ENCODE measurements at places on chromosomes 2 and 18. TPM values are rescaled to one million over a fixed set of nuclear protein-coding genes. Genes with fewer than 3 reads are reported as not detected.

The UGT1A3 gene
- not detected for total RNA-seq

The DUSP2 gene
- 3.3 TPM for total RNA-seq

- no peak for DNase-seq
These were observed 204 bp downstream of the FAM110C start for GRCh38 chr2:46131-46470.

The EVA1A gene
- 70.9 TPM for total RNA-seq

The TMEFF2 gene
- under 0.01 TPM for total RNA-seq

The ANKRD62 gene
- total RNA-seq = not detected

DNA sequence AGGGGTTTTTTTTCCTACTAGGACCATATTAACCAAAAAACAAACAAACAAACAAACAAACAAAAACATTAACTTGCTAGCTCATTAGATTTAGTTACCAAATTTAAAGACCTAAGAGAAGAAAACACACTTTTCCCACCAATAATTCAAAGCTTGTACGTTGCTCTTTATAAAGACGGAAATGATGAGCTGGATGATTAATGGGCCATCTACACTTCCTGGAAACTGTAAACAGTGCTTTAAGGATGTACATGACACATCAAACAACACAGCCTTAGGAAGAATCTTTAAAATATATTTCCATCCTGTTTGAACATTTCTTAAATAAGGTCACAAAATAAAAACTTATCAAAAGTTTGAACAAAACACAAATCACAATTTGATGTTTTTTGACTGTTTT lies 982 bp downstream of the BMP10 start:
- no peak for DNase-seq

DNA sequence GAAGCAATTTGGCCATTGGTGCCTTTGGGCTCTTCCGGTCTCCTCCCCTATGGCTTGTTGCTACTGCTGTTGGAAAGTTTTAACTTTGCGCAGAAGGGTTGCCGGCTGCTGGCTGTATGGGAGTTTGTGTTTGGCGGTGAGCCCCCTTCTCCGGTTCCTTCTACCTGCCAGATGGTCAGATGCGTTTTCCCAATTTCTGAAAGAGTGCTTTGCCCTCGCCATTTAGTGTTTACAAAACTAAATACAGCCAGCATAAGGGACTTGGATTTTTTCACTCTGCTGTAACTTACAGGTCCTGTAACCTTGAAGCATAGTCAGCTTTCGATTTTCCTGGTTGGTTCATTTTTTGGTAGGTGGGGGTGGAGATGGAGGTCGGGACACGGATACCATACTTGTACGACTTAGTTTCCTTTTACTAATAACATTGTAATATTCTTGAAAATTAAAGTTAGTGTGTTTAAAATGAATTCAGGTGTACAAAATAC lies 604 bp downstream of the COQ10B start:
- DNase-seq = peak; percentile 90

The FAM117B gene
- total RNA-seq = 3.2 TPM

DNA sequence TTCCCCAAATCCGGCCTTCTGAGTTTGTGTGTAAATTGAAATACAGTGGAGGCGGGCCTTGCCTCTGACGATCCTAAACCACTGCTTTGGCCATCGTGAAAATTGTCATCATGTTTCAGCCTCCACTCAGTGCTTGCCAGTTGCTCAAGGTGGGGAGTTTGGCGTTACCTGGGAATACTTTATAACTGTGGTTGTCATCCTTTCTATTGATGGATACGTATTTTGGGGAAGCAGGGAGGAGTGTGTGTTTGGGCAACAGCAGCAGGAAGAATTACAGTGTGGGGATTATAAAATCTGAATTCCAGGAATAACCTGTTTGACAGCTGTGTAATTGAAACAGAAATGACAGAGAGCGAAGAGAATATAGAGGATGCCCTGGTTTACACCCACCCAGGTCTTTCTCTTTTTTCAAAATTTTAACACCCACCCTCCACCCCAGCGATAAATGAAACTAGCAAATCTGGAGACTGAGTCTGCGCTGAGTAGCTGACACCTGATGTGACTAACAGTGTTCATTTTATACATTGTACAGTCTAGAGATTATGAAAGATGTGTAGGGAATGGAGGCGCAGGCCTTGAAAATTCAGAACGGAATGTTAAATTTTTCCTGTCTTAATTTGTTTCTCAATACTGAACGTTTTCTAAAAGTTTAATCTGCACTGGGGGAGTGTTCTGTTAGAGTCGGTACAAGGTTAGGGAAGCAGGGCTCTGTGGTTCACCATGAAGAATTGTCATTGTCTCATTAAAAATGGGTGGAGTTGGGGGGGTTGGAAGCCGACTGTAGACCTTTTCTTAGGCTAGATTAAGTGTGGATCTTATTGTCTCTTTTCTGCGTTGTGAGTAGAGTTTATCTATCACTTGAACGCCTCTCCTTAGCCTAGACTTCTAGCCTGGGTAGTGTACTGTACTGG lies 1.6 kb downstream of the MAP4K4 start:
- DNase-seq = peak; percentile 89

- DNase-seq = no peak
These were observed 75.7 kb downstream of the RBMS1 start for GRCh38 chr2:160417745-160418397.

GRCh38 chr2:75582840-75583239 lies 22.1 kb upstream of the EVA1A start:
- DNase-seq = no peak

DNA sequence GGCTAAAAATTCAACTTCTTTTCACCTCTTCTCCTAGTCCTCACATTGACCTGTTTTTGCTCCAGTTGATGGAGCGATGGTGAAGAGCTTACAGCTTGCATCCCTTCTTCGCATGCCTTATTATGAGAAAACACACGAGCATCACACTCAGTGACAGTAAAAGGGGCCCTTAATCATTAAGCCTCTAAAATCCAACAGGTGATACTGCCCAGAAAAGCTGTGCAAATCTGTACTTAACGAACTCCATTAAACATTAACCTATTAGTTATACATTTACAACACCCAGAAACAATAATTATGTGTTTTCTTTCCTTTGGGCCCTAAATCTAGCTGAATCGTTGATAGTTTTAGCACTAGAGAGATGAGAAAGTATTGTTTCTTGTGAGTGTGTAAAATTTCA lies 54.8 kb downstream of the LAMA1 start:
- DNase-seq = no peak

DNA sequence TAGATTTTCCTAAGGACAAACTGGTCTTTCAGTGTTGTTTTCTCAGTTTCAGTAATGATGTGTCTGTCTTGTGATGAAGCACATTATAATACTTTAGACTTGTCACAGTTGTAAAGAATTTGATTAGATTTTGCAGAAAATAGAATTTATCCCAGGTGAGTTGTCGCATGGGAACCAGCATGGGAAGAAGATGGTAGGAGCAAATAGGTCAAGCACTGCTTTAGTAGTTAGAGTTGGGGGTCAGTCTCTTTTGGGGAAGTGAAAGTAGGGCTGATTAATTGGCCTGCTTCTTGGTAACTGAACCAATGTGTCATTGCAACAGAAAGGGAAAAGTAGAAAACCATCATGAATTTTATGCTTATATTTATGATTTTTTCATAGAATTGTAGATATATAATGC lies 153.2 kb upstream of the MYO3B start:
- DNase-seq = no peak

- DNase-seq = no peak
These were observed 52.1 kb upstream of the LYPD6 start for GRCh38 chr2:149278161-149278871.

The GLI2 gene
- total RNA-seq = 3.8 TPM

DNA sequence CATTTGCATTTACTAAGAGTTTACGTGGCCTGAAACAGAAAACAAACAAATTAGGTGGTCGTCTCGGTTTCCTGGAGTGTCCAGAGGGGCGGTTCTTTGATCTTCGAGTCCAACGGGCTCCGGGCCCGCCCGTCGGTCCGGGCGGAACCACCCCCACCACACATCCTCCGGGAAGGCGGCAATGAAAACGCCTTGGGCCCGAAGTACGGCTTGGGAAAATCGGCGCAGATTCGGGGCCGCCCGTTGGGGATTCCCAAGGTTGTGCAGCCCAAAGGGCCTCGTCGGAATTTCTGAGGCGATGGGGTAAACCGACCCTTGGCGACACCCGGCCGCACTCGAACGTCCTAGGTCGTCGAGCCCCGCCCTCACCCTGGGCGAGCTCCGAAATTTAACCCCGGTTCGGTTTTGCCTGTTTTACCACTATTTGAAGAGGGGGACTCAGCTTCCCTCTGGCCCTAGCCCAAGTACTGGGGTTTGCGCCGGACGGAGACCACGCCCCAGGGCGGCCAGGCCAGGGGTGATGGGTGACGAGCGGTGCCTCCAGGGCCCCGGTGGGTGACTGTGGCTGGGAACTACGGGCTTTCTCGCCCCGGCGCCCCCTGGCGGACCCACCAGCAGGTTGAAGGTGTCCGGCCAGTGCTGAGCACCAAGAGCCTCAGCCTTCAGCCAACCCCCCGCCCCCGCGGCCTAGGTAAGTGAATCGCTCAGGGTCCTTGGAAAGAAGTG lies 1.9 kb upstream of the CFAP53 start:
- DNase-seq = peak; percentile 98

DNA sequence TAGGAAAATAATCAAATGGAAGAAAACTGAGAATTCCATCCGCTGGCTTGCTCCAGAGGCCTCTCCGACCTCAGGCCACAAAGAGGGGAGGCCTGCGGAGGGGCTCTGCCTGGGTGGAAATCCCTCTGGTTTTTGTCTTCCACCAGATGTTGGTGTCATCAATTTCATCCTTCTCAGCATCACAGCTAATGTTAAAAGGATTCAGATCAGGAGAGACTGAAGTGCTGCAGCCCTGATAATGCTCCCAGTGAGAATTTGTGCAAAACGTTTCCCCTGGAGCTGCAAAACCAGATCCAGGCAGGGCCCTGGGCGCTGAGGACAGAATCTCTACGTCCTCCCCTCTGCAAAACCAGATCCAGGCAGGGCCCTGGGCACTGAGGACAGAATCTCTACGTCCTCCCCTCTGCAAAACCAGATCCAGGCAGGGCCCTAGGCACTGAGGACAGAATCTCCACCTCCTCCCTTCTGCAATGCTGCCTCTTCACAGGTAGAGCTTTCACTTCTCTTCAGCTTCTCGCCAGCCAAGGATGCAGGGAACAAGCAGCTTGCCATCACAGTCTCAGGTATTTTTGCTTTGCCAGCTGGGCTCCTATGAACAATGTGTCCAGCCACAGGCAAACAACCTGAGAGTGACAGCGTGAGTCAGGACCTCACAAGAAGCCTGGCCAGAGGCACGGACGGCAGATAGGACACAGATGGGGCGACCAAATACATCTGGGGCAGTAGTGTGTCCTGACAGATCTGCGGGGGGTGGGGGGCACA lies 81.2 kb downstream of the TMEM18 start:
- no peak for DNase-seq

The REG3G gene
- total RNA-seq = not detected

The RAB1A gene
- 78.1 TPM for total RNA-seq

- DNase-seq = no peak
These were observed 1.8 kb downstream of the ACVR1 start for GRCh38 chr2:157874348-157874747.

DNA sequence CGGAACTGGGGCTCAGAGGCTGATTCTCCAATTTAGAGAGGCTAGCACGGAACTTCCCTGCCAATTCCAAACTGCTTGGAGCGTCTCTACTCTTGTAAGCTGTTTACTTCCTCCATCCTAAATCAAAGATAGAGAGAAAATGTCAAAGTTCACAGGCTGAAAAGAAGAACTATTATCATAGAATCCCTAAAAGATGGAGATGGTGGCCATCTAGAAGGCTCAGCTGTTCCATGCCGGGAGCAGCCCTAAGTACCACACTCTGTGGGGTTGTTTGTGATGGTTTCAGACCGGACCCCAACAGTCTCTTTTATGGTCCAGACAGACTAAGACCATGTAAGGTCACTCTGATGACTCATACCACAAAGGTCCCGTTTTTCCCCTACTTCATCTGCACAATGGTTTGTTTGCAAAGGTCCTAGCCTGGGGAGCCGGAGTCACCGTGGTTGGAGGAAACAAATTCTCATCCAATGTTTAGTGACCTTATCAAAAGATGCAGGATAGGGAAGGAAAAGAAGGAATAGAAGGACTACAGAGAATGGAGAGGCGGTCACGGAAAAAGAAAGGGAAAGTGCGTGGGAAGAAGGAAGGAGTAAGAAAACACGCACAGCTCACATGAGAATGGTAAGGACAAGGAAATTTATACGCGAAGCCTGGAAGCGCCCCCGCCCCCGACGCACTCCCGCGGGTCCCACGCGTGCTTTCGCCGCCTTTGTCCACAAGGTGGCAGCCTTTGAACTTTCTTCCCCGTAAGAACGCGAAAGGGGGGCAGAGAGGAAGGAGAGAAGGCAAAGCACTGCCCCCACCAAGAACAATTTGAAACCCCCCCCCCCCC lies 453 bp upstream of the ANTXR1 start:
- peak; percentile 92 for DNase-seq

- DNase-seq = no peak
These were observed 32.5 kb downstream of the CCDC68 start for GRCh38 chr18:54926593-54927325.

- DNase-seq = no peak
These were observed 16.3 kb downstream of the PROC start for GRCh38 chr2:127434515-127434914.

- DNase-seq = no peak
These were observed 72.7 kb downstream of the GREB1L start for GRCh38 chr18:21314724-21315123.

- DNase-seq = peak; percentile 98
These were observed 749 bp downstream of the STK25 start for GRCh38 chr2:241507430-241508239.

DNA sequence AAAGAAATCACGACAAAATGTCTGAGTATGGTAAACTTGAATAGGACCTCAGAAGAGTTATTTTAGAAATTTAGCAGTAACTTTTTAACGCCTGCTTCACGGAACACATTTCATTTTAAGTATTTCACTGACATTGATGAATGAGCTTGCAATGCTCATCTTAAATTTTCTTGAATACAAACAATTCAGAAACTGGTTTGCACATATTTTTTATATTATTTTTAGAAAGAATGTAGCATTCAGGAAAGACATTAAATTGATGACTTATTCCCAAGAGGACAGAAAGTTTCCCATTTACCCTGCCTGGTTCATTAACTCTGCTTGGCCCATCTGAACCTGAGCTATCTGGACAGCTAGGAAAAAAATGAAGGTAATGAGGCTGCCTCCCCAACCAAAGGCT lies 89.3 kb downstream of the MBD2 start:
- DNase-seq = no peak

GRCh38 chr2:209940936-209941335 lies 61.5 kb upstream of the RPE start:
- DNase-seq = no peak

DNA sequence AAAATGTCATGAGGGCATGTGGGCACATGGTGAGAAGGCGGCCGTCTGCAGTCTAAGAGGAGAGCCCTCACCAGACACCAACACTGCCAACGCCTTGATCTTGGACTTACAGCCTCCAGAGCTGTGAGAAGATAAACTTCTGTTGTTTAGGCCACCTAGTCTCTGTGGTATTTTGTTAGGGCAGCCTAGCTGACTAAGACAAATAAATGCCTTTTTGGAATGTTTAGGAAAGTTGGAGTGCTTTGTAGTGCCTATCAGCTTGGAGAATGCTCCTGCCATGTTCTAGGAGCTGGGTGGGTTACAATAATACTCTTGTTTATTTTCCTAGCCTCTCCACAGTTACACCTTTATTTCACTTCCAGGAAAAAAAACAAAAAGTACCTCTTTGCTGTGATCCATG lies 92.0 kb downstream of the SPP2 start:
- no peak for DNase-seq

The MPHOSPH10 gene
- total RNA-seq = 17.0 TPM

The STAT1 gene
- 447 TPM for total RNA-seq

The ADCY3 gene
- total RNA-seq = 52.2 TPM

The SERPINB3 gene
- not detected for total RNA-seq

- DNase-seq = no peak
These were observed 935.8 kb upstream of the SLC39A10 start for GRCh38 chr2:194721227-194721626.

GRCh38 chr2:37020212-37020886 lies 54.0 kb upstream of the STRN start:
- DNase-seq = peak; percentile 27
